ENCODE measurements at places on chromosomes 2 and 18.
A peak's percentile ranks its signal among the peaks of the same experiment; 100 is the strongest.

GRCh38 chr2:142041105-142041504 lies 89.7 kb downstream of the LRP1B start:
- DNase-seq = no peak

- peak; percentile 26 for DNase-seq
Measured at GRCh38 chr18:76416911-76417310, 78.1 kb downstream of the ZNF516 start.

- DNase-seq = no peak
Measured at GRCh38 chr2:140355511-140356090, 1575.4 kb upstream of the NXPH2 start.

DNA sequence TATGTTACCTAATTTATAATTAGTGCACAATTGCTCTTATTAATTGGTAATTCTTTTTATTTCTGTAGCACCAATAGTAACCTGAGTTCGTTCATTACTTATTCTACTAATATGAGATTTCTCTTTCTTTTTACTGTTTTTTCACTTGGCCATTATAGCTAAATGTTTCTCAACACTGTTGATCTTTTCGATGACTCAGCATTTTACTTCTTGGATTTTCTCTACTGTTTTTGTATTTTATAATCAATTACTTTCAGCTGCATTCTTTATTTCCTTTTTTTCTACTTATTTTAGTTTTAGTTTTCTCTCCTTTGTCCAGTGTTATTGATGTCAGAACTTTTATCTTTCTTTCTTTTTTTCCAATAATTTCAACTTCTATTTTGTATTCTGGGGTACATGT lies 589.4 kb upstream of the SOX11 start:
- no peak for DNase-seq

DNA sequence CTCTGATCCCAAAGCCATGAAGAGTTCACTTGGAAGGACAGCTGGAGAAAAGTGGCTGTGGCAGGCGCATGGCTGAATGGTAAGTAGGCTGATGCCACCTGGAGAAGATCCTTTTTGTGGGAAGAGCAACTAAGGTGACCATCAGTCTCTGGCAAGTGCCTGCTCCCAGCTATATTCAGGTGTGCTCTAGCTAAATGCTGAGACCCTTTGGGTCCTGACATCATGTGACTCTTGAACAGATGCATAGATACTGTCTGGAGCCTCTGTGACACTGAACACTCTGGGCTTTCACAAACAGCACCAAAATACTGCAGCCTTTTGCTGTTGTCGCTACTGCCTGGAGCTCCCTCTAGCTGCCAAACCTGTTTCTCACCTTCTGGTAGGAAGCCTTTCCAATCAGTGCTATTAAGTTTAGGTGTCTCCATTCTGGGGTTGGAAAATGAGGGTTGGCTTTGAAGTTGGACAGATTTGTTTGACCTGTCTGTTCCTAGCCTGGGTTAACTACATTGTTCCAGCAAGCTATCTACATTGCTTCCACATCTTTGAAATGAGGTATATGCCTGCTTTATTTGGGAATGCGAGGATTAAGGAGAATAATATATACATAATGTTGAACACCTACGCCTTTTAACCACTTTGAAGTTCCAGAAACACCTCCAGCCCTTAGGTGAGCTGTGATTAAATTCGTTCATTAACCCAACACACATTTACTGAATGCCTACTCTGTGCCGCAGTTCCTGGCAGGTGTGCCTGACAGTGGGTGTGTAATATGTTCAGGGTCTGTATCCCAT lies 3.1 kb downstream of the EGR4 start:
- DNase-seq = peak; percentile 44

GRCh38 chr2:23378496-23378895 lies 6.5 kb upstream of the KLHL29 start:
- DNase-seq = no peak

GRCh38 chr2:96739076-96739632 lies 710 bp downstream of the LMAN2L start:
- DNase-seq = no peak

- no peak for DNase-seq
Measured at GRCh38 chr18:26425148-26425531, 123.2 kb downstream of the KCTD1 start.
